ENCODE measurements at places on chromosomes 5 and 9.

- DNase-seq: no peak
Measured at GRCh38 chr9:20593105-20593504, 29.2 kb downstream of the MLLT3 start.

- DNase-seq: no peak
Measured at GRCh38 chr5:32384621-32385020, 59.9 kb downstream of the ZFR start.

GRCh38 chr5:79816014-79816413, 126.4 kb downstream of the CMYA5 start:
- no peak for DNase-seq

- DNase-seq: no peak
Measured at GRCh38 chr9:137168904-137169856, 671 bp downstream of the LRRC26 start.

- no peak for DNase-seq
Measured at GRCh38 chr5:126808521-126808988, 31.6 kb downstream of the LMNB1 start.
